SIG-M5 (cell line): ENCODE measurements at places on chromosomes 12 and 14.

DNA sequence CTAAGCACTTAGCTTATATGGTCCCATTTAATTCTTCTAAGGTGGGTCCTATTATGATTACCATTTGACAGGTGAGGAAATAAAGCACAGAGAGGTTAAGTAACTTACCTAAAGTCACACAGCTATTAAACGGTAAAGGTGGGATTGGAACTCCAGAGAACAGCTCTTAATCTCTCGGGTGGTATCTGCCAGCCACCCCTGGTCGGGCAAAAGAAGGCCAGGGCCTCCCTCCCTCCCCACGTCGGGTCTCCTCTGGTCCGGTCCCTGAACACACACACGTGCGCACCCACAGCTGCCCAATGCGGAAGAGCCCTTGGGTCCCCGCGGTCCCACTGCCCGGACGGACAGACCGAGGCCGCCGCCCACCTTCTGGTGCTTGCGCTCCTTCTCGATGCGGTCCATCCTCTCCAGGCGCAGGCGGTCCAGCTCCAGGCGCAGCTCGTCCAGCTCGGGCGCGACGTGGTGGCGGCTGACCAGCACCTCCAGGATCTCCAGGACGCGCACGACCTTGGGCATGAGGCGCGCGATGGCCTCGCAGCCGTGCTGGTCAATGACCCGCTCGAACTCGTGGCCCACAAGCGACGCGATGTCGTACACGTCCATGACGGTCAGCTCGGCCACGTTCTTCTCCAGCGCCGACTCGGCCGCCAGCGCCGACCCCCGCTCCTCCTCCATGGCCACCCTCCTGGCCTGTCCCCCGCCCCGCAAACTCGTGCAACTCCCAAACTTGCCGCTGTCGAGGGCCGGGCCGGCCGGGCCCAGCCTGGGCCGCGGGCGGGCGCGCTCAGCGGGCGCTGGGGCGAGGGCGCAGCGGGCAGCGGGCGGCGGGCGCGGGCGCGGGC is 490 bp downstream of the RILPL1 start:
- no peak for DNase-seq

- DNase-seq: no peak
Measured at GRCh38 chr12:126036348-126036747, 971.1 kb downstream of the AACS start.

DNA sequence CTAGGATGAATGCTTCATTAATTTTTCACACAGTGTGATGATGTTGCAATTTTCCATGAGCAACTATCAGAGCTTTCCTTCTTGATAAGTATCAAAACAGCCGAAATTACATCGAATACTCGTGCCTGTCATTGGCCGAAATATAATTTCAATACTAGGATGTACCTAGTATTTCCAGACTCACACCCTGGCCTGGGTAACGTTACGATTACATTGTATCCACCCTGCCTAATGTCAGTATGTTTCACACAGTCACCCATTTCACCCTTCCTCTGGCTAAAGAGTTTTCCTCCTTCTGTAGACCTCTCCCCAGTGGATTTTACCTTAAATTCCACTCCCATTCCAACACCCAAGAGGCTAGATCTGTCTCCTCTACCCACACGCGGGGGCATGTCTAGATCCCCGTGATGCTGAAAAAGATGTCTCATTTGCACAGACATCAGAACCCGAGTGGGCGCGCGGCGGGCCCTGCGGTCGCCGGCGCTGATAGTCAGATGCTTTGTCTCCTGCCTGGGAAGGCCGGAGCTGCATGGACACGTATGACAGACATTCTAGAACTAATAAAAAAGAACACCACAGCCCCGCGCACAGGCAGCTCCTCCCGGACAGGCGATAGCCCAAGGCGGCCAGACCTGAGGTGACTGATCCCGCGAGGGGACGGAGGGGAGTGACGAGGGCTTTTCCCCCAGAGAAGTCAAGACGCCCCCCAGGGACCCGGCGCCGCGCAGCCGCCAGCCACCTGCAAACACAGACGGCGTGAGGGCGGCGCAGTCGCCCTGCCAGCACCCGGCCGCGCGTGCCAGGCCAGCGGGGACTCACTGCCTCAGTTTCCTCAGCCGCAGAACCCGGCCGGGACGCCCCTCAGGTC is 723 bp downstream of the KIF21A start:
- DNase-seq: no peak

GRCh38 chr12:113333877-113334785 is 778 bp downstream of the SLC8B1 start:
- DNase-seq: no peak

GRCh38 chr12:8636581-8636980 is 23.9 kb upstream of the AICDA start:
- DNase-seq: no peak

GRCh38 chr14:88613552-88614010 is 50.7 kb downstream of the ZC3H14 start:
- DNase-seq: no peak

DNA sequence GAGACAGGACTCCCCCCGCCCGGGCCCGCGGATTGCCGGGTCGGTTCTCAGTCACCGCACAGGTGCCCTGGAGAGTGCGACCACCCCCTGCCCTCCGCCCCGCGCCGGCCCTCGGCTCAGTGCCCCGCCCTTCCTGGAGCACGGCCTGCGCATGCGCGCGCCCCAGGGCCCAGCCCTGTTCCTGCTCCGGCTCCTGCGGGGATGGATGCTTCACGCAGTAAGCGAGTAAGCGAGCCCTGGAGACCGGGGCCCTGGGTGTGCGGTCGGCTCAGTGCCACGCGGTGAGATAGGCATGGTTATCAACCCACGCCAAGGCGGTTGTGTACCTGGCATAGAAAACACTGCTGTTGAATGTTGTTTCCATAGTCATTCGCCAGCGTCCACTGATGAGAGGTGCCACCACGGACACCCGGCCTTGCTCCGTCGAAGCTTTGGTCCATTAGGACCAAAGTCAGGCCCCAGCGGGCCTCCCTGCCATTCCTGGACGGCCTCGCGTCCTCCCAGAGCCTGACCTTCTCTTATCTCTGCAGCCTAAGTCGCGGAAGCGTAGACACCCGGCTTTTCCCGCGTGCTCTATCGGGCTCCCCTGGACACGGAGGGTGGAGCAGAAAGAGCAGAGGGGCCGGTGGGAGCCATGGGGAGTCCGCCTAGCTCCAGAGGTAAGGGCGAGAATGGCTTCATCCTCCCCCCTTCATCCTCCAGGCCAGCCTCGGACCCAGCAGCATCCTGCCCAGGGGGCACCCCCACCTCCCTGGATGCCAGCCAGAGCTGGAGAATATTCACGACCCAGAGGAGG is 90.6 kb downstream of the PAPOLA start:
- DNase-seq: no peak

GRCh38 chr12:105227879-105228278 is 8.1 kb downstream of the APPL2 start:
- DNase-seq: no peak

DNA sequence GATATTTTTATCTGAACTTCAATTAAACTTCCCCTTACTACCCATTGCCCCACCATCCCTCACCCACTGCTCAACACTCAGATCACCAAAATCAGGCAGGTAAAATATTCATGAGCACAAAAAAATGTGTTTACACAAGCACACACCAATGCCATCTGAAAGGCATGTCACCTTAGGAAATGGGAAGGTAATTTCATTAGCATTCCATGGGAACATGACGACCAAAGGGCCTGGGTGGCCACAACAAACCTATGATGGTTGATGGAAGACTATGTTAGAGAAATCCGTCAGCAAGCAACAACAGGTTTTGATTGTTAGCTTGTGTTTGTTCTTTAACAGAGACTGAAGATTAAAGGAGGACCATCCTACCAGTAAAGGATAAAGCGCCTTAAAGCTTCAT is 97.6 kb downstream of the BCAT1 start:
- DNase-seq: no peak

GRCh38 chr12:92055877-92056276 is 89.8 kb downstream of the BTG1 start:
- DNase-seq: no peak

GRCh38 chr14:100526632-100527031 is 60.6 kb downstream of the BEGAIN start:
- no peak for DNase-seq

GRCh38 chr12:12533238-12533829 is 29.3 kb downstream of the DUSP16 start:
- DNase-seq: no peak

DNA sequence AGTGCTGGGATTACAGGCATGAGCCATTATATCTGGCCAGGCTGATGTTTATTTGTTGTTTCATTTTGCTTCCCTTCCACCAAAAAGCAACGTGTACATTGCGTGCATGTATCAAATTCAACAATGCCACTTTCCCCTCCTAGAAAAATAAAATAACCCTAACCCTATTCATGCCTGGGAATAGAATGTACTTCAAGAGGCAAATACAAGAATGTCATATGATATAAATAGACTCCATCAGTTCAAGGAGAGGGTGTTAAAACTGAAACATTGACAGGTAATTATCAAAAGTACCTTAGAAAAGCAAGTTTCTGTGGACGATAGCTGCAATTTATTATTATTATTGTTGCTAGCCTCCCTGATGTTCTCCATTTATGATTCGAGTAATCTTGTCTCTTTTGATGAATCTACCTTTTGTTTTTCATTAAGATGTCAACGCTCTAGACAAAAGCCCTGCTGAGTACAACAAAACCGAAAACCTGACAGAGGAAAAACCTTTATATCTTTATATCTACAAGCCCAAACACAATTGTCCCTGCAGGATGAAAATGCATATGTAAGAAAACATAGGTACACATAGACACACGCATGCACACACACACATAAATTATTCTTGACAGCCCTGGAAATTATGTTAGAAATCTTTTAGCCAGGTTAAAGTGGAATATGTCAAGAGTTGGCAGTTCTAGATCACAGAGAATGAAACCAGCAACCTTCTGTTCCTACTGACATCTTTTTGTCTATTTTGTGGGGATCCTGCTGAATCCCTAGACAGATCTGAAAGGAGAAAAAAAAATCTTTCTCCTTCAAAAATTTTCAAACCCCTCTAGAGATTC is 98.9 kb downstream of the BTG1 start:
- DNase-seq: no peak

DNA sequence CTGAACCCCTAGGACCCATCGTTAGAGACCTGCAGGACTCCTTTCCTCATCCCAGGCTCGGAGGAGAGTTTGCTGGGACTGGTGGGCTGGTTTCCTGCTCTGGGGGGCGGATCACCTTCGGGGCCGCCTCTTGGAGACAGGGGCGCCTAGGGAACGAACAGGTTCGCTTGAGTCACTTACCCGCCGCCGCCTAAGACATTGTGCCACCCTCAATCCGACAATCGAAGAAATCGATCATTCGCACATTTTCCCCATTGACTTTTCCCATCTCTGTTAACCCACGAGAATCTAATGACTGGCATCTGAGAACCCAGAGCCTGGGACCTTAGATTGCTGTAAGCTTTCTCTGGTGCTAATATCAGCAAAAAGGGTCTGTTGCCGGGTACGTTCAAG is 322 bp downstream of the SLC39A9 start:
- DNase-seq: no peak
